ENCODE measurements at places on chromosomes 5 and 9. TPM values are rescaled to one million over a fixed set of nuclear protein-coding genes. Genes with fewer than 3 reads are reported as not detected.

Gene IL5
- 0.35 TPM for total RNA-seq

Gene PHF2
- 25.1 TPM for total RNA-seq

Gene CLIC3
- total RNA-seq = 3.8 TPM

Gene PDZD2
- total RNA-seq = not detected

DNA sequence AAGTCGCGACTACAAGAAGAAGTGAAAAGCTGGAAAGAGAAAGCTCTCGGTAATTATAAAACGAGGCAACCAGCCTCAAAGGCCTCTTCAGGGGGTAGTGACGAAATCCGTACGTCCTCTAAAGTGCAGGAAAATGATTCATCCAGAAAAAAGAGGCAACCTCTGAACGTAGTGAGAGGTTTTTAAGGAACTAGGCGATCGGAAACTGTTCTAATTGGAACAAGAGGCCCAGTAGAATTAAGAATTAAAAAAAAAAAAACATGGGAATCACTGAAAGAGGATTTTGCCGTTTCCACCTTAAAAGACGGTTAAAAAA lies 1.0 kb downstream of the CSNK1A1 start:
- no peak for DNase-seq

DNA sequence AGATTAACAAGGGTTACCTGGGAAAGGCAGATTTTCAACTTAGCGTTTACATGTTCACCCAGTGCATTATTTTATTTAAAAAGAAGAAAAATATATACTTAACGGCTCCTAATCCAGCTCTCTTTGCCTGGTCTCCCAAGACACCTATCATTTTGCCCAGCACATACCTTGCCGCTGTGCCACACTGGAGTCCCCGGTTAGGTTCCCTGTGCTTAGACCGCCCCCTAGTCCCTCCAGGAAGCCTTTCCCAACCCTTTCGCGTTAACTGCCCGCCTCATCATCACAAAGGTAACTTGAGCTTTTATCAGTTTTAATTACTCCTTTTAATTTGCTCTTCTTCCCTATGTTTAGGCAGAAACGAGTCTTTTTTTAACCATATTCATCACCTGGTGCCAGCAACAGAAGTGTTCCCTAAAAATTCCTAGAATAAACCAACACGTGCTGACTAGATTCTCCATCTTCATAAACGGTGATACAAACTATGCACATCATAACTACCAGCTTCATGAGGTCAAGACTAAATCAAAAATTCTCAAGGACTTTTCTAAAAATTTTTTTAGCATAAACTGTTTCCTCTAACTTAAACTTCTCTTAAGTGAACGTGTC lies 19.7 kb downstream of the DNAJA1 start:
- no peak for DNase-seq
